Mesothelial cell of epicardium (in vitro differentiated cells): ENCODE measurements at places on chromosomes 4 and X.
A peak's percentile ranks its signal among the peaks of the same experiment; 100 is the strongest.

DNA sequence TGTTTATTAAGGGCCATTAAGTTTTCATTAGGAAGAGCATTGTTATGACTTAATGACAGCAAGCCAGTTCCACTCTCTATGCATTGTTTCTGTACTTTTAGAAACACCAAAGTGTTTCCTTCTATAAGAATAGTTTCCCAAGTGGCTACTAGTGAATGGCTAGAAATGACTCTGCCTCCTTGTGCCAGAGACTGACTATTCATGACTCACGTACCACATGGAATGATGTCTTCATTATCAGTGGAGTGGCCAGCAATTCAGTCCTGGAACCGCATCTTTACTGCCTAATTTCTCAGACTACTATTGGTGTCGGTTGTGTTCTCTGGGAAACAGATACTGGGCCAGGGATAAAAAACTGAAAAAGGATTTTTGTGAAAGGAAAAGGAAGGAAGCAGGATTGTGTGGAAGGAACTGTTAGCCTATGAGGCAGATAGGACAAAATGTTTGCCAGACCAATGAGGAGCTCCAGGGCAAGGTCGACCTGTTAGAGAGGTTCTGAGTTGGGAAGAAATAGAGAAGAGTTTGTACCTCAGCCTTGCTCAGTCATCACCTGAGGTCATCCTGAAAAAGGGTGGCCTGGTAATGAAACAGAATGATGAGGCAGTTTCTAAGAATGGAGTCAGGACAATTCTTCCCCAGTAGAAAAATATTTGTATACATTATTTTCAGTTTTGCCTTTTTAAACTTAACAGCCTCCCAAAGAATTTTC is 218.6 kb downstream of the SPCS3 start:
- no peak overlapping the region for H3K4me3 ChIP-seq
- no peak overlapping the region for H3K27ac ChIP-seq
- H3K36me3 ChIP-seq, result no peaks in the 10 kb centered on the region
- H3K27me3 ChIP-seq, result no peaks in the 10 kb centered on the region

- H3K36me3 ChIP-seq, result no peaks in the 10 kb centered on the region
- H3K4me3 ChIP-seq, result no peak overlapping the region
- H3K4me1 ChIP-seq, result peaks cover 3% of the 10 kb centered on the region
- H3K27ac ChIP-seq, result no peak overlapping the region
- no peaks in the 10 kb centered on the region for H3K27me3 ChIP-seq
These were observed 143.8 kb downstream of the FBXW7 start for GRCh38 chr4:152392079-152392478.

DNA sequence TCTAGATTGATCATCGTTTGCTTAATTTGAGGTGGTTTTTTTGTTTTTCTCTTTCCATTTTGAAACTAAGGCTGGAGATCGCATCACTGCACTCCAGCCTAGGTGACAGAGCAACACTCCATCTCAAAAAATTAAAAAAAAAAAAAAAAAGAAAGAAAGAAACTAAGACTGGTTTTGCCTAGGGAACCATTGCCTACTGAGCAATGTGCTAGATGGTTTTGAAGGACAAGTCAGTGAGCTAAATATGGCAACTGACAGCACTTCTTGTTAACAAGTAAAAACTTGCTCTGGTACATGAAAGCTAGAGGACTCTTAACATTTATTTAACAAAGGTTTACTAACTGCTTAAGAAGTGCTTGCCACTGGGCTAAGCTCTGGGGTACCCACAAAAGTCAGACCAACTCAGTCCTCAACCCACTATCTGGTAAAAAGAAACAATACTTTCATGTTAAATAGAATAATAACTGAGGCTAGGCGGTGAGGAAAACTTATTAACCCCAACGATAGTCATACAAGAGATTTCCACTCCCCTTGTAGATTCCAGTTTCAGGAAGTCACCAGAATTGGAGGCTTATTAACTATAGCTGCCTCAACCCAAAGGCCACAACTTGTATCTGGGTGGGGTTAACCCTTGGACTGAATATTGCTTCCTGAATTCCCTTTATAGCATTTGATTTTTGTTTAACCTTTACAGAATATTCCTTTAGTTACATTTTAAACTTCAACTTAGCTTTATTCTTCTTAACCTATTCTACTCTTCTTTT is 111.6 kb downstream of the FRYL start:
- no peaks in the 10 kb centered on the region for H3K27me3 ChIP-seq
- peaks cover 12% of the 10 kb centered on the region for H3K36me3 ChIP-seq
- H3K27ac ChIP-seq, result no peak overlapping the region
- H3K4me3 ChIP-seq, result no peak overlapping the region
- no peak for DNase-seq
- no peaks in the 10 kb centered on the region for H3K4me1 ChIP-seq

- DNase-seq, result no peak
- peaks cover 7% of the 10 kb centered on the region for H3K36me3 ChIP-seq
- H3K4me1 ChIP-seq, result peaks cover 22% of the 10 kb centered on the region
- no peaks in the 10 kb centered on the region for H3K27me3 ChIP-seq
- no peak overlapping the region for H3K4me3 ChIP-seq
These were observed 60.9 kb downstream of the C4orf46 start for GRCh38 chr4:158610790-158611189.

GRCh38 chr4:153420361-153420760 is 45.8 kb upstream of the TMEM131L start:
- H3K27me3 ChIP-seq, result no peaks in the 10 kb centered on the region
- H3K4me1 ChIP-seq, result peaks cover 6% of the 10 kb centered on the region
- H3K36me3 ChIP-seq, result no peaks in the 10 kb centered on the region
- no peak for DNase-seq

DNA sequence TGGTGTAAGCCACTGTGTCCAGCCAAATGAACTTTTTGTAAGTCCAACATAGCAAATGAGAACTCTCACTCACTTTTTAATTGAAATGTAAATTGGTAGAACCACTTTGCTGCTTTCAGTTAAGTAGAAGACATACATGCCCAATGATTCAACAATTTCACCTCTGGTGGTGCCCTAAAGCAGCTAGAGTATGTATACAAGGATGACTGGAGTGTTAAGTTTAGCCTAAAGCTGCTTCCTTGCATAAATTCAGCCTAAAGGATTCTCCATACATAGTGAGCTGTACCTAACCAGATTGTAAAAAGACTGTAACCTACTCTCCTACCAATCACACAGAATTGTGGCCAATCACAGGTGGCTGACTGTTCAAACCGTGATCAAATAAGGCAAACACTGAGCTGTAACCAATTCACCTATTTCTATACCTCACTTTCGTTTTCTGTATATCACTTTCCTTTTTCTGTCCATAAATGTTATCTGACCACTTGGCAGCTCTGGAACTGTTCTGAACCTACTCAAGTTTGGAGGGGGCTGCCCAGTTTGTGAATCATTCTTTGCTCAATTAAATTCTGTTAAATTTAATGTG is 39.9 kb downstream of the PDS5A start:
- H3K4me1 ChIP-seq, result peaks cover 23% of the 10 kb centered on the region
- no peak for DNase-seq
- H3K27ac ChIP-seq, result no peak overlapping the region
- no peaks in the 10 kb centered on the region for H3K27me3 ChIP-seq

DNA sequence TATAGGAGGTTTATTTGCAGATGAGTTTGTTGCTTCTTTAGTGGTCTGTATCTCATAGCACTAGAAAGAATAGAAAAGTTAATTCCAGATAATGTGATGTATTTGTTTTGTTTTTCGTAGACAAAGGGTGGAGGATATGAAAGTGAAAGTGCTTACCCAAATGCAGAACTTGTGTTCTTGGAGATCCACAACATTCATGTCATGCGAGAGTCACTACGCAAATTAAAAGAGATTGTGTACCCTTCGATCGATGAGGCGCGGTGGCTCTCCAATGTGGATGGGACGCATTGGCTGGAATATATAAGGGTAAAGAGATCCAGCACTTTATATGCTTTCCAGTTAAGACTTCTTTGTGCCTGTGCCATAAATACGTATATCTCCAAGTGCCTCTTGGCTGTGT is 43.3 kb downstream of the MTMR1 start:
- H3K27ac ChIP-seq, result no peak overlapping the region
- no peaks in the 10 kb centered on the region for H3K4me1 ChIP-seq
- H3K36me3 ChIP-seq, result peaks cover 40% of the 10 kb centered on the region
- no peak overlapping the region for H3K4me3 ChIP-seq

- DNase-seq, result no peak
- peaks cover 59% of the 10 kb centered on the region for H3K4me1 ChIP-seq
- no peak overlapping the region for H3K27ac ChIP-seq
These were observed 36.3 kb upstream of the TENM3 start for GRCh38 chr4:182206916-182207315.

DNA sequence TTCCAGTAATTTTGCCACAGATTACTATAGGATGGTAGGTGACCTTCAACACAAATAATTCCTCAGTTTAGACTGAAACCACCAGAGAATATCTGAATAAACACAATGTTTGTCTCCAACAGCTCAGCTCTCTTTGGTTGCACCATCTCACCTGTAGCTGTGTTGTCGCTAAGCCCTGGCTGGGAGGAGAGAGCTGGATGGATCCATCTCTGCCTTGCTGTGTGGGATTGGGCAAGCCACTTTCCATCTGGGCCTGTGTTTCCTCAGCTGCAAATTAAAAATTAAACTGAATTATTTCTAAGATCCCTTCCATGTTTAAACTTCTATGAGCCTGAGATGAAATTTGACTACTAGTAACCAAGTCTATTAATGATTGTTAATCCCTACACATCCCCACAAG is 310.2 kb downstream of the FBXW7 start:
- H3K27ac ChIP-seq, result no peak overlapping the region
- H3K27me3 ChIP-seq, result no peaks in the 10 kb centered on the region
- peaks cover 3% of the 10 kb centered on the region for H3K4me1 ChIP-seq
- H3K36me3 ChIP-seq, result no peaks in the 10 kb centered on the region

DNA sequence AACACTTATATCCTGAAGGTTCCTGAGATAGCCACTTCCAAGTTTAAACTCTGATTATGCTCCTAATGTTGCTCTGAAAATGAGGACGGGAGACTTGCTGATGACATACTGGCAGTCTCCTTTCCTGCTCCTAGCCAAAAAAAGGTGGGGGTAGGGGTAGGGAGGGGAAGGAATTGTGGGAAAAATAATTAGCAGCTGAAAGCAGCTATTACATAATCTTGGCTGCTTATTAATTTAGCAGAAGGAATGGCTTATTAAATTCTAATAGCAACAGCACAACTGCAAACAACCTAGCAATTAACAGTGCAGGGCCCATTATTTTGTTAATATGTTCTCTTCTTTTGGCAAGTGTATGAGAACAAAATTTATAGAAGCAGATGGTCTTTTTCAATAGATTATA is 2.0 kb upstream of the AP1S2 start:
- peaks cover 27% of the 10 kb centered on the region for H3K4me1 ChIP-seq
- no peak overlapping the region for H3K27ac ChIP-seq
- H3K36me3 ChIP-seq, result no peaks in the 10 kb centered on the region
- no peak overlapping the region for H3K4me3 ChIP-seq
- H3K27me3 ChIP-seq, result peaks cover 1% of the 10 kb centered on the region
- DNase-seq, result no peak

DNA sequence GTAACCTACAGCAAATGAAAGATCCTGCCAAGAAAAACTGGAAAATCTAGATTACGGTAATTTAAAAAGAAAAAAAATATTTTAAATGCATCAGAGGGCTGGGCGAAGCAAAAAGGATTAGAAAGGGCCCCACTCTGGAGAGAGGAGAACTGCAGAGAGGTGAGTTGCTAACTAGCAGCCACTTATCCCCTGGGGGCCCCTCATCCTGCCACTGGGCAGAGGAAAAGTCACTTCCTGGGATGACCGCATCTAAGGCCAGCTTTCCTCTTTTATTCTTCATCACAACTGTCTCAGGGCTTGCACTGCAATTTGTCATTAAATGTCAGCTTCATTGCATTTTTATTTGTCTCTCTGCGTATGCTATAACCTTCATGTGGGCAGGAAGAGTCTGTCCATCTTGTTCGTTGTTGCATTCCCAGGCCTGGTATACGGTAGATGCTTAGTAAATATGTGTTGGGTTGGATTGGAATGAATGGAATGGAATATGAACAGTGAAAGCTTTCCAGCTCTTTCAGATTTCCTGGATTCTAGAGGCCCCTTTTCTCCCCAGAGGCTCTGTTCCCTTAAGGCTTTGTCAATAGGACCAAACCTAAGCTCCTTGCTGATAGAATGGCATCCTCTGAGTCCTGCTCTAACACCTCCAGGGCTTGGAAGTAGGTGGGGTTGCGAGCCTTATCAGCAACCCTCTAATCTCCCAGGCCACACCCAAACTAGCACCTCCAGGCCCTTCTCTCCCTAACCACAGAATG is 58.9 kb downstream of the TLR10 start:
- no peak overlapping the region for H3K4me3 ChIP-seq
- no peak for DNase-seq
- H3K36me3 ChIP-seq, result no peaks in the 10 kb centered on the region
- H3K4me1 ChIP-seq, result peaks cover 19% of the 10 kb centered on the region
- H3K27ac ChIP-seq, result peak overlapping the region; percentile 15
- H3K27me3 ChIP-seq, result no peaks in the 10 kb centered on the region

GRCh38 chr4:41009411-41009810 is 204.9 kb downstream of the APBB2 start:
- peaks cover 17% of the 10 kb centered on the region for H3K36me3 ChIP-seq
